ENCODE measurements at places on chromosomes 1 and 21.
A peak's percentile ranks its signal among the peaks of the same experiment; 100 is the strongest.

- DNase-seq: no peak
Observed at GRCh38 chr1:47481936-47482335, 44.1 kb downstream of the FOXD2 start.

DNA sequence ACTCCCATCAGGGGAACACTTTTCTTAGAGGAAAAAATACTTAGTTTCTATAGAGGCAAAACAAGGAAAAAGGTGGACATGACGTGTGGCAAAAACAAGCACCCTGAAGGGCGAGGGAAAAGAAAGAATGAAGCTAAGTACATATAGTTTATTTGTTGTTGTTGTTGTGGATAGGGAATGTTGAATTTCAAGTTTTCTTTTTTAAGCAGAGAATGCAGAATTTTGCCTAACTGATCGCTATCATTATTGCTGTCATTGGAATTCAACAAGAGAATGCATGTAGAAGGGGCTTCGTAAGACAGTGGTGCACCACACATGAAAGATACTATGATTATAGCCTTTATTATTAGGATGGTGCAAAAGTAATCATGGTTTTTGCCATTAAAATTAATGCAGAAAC, 144.0 kb downstream of the LMO4 start:
- DNase-seq: no peak

DNA sequence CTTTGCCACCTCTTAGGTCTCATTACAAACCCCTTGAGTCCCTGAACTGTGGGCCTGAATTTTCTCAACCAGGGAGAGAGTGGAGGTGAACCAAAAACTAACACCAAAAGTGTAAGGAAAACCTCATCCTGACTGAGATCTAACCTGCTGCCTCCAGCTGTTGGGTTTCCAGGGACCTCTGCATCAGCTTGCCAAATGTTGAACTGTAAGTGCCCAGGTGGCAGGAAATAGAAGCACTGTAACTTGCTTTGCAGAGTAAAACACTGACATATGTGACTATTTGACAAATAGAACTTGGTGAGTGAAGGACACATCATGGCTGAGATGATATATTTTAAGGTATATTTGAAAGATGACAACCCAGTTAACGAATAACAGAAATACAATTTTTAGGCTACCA, 48.4 kb upstream of the NR5A2 start:
- no peak for DNase-seq

GRCh38 chr1:101452825-101453224, 216.0 kb downstream of the S1PR1 start:
- no peak for DNase-seq

DNA sequence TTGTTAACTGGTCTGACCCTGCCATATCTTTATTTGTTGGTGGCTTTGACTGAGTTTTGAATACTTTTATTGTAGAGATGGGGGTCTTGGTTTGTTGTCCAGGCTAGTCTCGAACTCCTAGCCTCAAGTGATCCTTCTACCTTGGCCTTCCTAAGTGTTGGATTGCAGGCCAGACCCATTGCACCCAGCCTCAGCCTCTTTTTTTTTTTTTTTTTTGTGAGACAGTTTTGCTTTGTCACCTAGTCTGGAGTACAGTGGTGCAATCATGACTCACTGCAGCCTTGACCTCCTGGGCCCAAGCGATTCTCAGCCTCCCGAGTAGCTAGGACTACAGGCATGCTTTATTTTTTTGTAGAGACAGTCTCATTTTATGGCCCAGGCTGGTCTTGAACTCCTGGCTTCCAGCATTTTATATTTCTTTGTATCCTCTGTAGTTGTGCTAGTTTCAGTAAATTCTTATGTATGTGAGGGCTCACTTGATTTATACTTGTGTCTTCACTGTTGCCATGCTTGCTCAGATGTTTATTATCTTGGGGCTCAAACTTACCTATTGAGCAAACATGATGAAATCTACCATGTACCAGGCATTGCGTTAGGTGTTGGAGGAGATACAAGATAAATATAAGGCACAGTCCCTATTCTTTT, 24.1 kb downstream of the THRAP3 start:
- DNase-seq: peak; percentile 93

GRCh38 chr21:45573452-45574035, 31.3 kb upstream of the SLC19A1 start:
- DNase-seq: no peak

- peak; percentile 21 for DNase-seq
Observed at GRCh38 chr1:9589144-9589718, 520 bp downstream of the TMEM201 start.

All from MCF 10A (cell line).